Testis (tissue), 5 donors: ENCODE measurements at places on chromosomes 12 and 14.

DNA sequence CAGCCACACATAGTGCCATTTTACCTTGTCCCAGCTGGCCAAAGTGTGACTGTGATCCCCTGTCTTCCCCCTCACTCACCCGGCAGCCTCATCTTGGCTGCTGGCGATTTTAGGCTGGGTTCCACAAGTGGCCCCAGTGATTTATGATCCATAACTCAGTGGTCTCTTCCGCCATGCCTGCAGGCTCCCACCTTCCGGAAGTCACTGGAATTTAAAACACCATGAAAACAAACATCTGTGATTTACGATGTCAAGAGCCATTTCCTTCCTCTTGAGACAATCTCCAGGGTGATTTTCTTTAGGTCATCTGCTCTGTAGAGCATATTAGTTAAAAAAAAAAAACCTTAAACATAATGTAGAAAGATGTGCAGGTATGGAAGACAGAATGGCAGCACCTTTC lies 282.3 kb downstream of the CACNA1C start:
- no peak for DNase-seq

DNA sequence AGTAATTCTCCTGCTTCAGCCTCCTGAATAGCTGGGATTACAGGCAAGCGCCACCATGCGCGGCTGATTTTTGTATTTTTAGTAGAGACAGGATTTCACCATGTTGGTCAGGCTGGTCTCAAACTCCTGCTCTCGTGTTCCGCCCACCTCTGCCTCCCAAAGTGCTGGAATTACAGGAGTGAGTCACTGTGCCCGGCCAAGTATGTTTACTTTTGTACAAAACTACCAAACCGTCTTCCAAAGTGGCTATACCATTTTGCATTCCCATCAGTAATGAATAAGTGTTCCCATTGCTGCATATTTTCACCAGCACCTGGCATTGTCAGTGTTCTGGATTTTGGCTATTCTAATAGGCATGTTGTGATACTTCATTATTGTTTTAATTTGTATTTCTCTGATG lies 8.4 kb upstream of the KRT6A start:
- no peak for DNase-seq

DNA sequence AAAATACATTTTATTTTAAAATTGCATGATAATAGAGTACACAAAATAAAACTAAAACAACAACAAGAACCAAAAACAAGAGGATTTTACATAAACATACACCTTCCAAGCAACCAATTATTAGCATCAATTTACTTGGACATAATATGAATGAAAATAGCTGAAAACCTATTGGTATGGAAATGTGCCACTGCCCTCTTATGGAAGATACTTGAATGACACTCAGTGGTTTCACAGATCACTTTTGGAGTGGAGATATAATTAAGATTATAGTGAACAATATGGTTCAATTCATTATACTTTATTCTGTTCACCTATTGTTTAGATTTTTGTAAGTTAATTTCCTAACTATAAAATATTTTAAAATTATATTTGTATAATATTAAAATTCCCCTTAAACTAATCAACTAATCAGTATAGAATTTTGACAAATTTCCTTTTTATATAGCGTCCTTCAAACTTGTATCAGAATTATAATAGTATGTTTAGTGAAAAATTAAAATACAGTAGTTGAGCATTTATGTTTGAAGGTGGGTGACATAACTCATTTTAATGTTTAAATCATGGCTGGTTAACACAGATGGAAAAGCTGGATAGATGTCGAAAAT lies 70.1 kb downstream of the SLC6A15 start:
- DNase-seq: peak; percentile 21

GRCh38 chr12:6778217-6778573 lies 5.9 kb downstream of the LAG3 start:
- peak; percentile 55 for DNase-seq

- DNase-seq: no peak
These were observed 115.4 kb downstream of the DUSP6 start for GRCh38 chr12:89236748-89237383.

GRCh38 chr12:68871921-68872320 lies 61.0 kb downstream of the CPM start:
- no peak for DNase-seq

- DNase-seq: no peak
These were observed 32.6 kb upstream of the DHRS7 start for GRCh38 chr14:60197629-60198303.

- DNase-seq: peak; percentile 88
These were observed 7.7 kb downstream of the ENDOU start for GRCh38 chr12:47717443-47718193.

- no peak for DNase-seq
These were observed 130.8 kb upstream of the FLRT2 start for GRCh38 chr14:85399186-85399585.

DNA sequence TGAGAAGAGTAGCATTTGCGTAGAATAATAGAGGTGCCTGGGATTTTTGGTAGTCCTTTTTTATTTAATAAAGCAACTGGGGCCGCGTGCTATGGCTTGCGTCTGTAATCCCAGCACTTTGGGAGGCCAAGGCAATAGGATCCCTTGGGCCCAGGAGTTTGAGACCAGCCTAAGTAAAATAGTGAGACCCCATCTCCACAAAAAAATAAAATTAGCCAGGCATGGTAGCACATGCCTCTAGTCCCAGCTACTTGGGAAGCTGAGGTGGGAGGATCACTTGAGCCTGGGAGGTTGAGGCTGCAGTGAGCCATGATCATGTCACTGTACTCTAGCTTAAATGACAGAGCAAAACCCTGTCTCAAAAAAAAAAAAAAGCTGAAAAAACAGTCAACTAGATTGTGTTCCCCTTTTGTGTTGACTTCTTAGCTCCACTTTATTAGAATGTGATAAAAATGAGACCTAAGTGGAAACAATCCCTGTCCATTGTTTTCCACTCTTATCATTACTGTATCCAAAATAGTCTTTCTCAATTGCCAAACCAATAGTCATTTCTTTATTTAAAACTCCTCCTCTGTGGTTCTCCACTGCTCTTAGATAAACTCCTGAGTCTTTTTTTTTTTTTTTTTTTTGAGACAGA lies 7.4 kb downstream of the PRKCH start:
- no peak for DNase-seq

- DNase-seq: no peak
These were observed 45.1 kb upstream of the GRIN2B start for GRCh38 chr12:14026537-14026936.

DNA sequence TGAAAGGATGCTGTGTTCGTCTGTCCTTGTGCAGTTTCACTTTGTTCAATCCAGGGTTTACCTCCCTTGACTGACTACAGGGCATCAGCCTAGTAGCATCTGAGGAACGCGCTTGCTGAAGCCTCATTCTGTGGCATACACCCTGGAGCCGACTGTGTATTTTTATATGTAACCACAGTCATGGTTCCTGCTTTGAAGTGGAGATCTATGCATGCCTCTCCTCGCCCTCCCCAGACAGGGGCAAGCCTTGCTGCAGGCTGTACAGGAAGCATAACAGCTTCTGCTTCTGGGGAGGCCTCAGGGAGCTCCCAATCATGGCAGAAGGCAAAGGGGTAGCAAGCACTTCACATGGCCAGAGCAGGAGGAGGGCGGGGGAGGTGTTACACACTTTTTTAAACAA lies 262.1 kb downstream of the BCL11B start:
- no peak for DNase-seq

DNA sequence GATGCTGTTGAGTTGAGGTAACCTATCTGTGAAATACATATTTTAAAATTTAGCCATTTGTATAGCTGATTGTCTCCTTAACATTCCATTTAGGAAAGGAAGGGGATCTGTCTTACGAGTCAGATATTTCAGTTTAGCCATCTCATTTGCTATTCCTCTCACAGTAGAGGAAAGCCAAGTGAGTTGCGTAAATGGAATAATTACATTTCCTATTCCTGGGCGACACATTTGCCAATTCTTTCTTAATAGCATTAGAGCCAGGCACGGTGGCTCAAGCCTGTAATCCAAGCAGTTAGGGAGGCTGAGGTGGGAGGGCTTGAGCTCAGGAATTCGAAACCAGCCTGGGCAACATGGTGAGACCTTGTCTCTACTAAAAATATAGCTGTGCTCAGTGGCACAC lies 116.3 kb downstream of the TMX1 start:
- DNase-seq: no peak

- DNase-seq: no peak
These were observed 765.2 kb downstream of the NOVA1 start for GRCh38 chr14:25832585-25832984.

DNA sequence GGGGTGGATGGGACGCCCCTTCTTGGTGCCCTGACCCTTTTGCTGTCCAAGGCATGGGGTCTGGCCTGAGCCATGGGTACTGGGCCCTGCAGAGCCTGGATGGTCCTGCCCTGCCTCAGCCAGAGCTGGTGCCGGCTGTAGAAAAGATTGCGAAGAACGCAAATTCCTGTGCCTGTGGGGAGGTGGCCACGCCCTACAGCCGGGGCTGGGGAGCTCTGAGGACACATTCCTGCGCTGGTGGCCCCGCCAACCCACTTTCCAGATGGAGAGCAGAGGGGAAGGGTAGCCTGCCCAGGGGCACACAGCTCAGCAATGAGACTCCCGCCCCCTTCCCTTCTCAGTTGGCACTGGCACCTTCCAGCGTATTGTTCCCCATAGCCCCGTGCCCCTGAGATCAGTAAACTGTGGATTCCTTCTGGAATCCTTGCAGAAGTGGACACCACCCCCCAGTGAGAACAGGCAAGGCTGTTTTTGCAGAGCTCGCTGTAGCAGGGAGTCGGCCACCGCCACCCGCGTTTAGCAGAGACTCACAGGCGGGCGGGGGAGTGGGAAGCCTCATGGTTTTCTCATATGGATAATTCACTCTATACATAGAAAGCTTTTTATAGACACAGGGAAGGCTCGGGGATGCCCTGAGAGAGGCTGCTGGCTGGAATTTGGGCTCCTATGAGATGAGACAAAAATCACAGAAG lies 8.6 kb downstream of the INF2 start:
- DNase-seq: peak; percentile 51

DNA sequence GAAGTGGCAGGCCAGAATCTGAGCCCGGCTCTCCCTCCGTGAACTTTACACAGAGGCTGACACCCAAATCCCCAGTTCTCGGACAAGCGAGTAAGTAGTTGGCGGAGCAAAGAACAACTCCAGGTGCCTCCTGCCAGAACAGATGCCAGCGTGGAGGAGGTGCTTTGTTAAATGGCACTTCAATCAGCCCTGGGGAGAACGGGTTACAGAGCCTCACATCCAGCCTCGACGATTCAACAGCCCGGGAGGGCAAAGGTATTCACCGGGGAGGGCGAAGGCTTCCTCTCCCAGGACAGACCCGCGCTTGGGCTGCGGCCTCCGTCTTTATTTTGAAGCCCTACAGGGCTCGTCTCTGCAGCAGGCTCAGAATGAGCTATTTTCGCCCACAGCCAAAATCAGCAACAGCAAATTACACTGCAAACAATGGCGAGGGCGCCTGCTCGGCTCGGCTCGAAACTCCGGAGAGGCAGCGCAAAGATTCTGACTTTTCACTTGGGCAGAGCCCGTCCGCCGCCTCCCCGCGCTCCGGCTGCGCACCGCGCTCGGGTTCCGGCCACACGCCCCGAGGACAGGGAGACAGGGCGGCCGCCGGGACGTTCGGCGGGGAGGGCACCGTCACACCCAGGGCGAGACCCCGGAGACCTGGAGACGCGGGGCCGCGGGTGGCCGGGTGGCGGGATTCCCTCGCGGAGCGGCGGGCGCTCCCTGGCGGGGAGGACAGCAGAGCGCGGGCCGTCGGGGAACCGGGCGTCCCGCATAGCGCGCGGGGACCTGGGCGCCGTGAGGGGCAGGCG lies 811 bp downstream of the TMCC3 start:
- peak; percentile 26 for DNase-seq

- no peak for DNase-seq
These were observed 102.4 kb upstream of the C14orf180 start for GRCh38 chr14:104477117-104477623.

DNA sequence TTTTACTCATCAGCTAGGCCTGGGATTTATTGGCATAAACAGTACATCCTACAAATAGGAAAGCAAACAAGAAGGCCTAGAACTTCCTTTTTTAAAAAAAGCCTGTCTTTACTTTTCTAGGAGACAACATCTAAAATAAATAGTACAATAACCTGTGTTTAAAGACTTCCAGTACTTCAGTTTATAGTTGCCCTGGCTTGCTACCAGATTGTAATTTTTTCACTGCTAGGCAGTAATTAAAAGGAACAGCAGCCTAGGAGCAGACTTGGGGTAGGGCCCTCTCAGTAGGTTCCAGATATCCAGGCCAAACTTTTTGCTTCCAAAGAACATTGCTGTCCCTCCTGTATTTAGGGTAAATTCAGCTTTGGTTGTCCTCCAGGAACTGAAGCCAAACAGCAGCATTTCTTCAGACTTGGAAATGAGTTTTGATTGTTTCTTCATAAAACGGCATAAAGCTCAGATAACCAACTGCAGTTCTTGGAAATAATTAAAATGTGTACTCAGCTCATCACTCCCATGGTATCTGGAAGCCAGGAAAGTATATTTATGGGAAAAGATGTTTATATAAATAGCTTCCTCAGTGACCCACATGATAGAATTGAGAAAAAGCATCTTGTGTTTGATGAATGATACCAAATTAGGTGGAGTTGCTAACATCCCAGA lies 61.7 kb downstream of the PPP1R36 start:
- no peak for DNase-seq

DNA sequence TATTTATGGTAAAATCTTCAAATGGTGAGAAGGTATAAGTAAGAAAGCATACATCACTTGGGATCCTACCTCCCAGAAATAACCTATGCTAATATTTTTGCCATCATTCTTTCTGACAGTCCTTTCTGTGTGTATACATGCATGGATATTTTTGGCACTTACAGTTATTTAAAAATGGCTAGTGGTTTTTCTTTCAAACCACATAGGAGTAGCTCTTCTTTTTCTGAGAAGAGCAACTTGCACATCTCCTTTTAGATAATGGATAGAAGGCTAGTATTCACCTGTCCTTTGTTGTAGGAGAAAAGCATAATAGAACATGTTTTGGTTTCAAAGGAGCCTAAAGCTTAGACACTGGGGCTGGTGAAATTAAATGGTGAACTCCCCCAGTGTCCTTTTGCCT lies 87.3 kb downstream of the EMP1 start:
- no peak for DNase-seq

- DNase-seq: no peak
These were observed 207.6 kb upstream of the FOXN3 start for GRCh38 chr14:89624500-89625156.

DNA sequence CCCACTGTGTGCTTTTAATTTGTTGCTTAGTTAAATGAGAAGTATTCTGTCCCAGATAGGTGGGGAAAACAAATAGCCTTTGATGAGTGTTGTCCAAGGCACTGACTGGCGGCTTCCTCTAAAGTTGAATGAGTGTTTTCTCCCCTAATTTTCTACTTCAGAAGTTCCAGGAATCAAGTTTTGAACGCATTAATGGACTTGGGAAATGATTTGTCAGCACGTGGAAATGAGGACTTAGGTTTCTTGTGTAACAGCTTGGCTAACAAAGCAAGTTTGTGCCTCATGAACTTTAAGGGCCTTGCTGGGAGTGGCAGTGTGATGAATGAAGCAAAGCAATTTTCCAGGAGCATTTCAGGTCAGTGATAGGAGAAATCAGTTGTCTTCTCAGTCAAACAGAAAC lies 56.9 kb downstream of the LIN52 start:
- no peak for DNase-seq

GRCh38 chr12:130384234-130384633 lies 46.5 kb downstream of the PIWIL1 start:
- DNase-seq: no peak

GRCh38 chr12:42186793-42187192 lies 42.1 kb upstream of the GXYLT1 start:
- no peak for DNase-seq
